NCI-H1694 treated with DMSO at 0.1 percent for 48 hours (cell line): ENCODE measurements at places on chromosomes 2 and 18.

- no peak for DNase-seq
Measured at GRCh38 chr2:37769551-37769950, 98.1 kb upstream of the CDC42EP3 start.

DNA sequence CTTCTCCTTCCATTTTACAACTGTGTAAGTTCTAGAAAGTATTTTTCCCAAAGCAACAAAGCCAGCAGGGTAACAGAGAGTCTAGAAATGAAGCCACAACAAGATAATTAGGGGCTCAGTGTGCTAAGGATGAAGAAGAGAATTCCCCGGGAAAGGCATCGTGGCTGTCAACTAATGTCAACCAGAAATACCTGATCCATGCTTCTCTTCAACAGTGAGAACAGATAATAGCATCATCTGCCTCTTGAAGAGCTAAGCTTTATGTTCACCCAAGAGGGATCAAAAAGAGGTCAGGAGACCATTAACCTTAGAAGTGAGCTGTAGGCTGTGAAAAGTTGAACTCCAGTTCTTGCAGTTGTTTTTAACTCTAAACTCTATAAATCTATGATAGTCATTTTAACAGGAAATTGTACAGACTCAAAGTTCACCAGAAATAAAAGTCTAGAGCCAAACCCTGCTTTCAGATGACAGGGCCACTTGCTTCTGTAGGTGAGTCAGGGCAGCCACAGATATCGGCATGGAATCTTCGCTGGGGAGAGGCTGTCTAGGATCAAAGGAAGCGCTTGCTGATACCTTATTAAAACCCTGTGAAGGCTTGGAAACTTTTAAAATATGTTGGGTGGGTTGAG lies 540.7 kb upstream of the ID2 start:
- DNase-seq, result no peak

GRCh38 chr18:31487246-31488015 lies 10.5 kb upstream of the DSG2 start:
- DNase-seq, result no peak

- no peak for DNase-seq
Measured at GRCh38 chr2:178913049-178913441, 105.8 kb upstream of the TTN start.

- DNase-seq, result no peak
Measured at GRCh38 chr2:142112757-142113221, 18.0 kb downstream of the LRP1B start.

DNA sequence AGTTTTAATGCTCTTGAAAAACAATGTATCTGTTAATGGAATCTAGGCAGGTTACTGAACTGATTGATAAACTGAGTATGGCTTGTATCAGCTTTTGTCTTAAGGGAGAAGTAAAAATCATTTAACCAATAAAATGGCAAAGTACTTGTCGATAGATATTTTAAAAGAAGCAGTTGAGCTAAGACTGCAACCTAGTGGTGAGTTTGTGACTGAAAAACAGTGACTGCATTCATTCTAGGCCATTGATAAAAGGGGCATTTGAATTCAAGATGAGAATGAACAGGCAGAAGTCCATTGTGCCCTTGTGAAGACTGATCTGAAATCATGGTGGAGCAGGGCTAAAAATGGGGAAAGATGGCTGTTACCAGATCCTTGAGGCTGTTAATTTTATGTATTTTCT lies 59.4 kb upstream of the MSTN start:
- peak; percentile 18 for DNase-seq

- peak; percentile 67 for DNase-seq
Measured at GRCh38 chr2:231411831-231412617, 16.5 kb downstream of the B3GNT7 start.

GRCh38 chr18:26185267-26185666 lies 41.0 kb upstream of the TAF4B start:
- DNase-seq, result no peak

DNA sequence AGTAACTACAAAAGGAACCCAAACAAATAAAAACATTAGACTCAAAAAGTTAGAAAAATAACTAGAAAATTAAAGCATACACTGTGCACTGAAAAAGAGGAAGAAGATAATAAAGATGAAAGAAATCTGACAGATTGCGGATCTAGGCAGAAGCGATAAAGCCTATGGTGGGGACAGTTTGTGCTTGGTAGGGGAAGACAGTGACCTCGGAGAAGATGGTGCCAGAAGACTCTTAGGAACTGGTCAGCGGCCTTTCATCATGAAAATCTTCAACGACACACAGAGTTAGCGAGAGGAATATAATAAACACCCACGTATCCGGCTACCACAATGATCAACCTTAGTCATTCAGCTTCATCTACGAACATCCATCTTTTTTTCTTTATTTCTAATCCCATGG lies 180.5 kb downstream of the HDAC4 start:
- DNase-seq, result no peak

GRCh38 chr2:215611609-215612386 lies 175.9 kb upstream of the FN1 start:
- DNase-seq, result no peak

DNA sequence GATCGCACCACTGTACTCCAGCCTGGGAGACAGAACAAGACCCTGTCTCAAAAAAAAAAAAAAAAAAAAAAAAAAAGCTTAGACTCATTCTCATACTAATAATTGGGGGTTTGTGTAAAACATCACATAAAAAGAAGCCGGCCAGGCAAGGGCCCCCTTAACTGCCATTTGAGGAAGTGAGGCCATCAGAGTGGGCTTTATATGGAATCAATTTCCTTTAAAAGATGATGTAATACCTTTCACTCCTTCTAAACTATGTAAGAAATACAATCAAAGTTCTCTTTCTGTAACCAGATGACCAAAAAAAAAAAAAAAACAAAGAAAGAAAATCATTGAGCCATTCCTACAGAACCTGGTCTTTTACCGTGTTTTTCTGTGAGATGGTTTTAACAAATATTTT lies 13.1 kb upstream of the GPR55 start:
- DNase-seq, result no peak

- no peak for DNase-seq
Measured at GRCh38 chr2:100730290-100730868, 89.6 kb upstream of the NPAS2 start.

- DNase-seq, result no peak
Measured at GRCh38 chr2:173755798-173756197, 209.4 kb downstream of the SP3 start.

DNA sequence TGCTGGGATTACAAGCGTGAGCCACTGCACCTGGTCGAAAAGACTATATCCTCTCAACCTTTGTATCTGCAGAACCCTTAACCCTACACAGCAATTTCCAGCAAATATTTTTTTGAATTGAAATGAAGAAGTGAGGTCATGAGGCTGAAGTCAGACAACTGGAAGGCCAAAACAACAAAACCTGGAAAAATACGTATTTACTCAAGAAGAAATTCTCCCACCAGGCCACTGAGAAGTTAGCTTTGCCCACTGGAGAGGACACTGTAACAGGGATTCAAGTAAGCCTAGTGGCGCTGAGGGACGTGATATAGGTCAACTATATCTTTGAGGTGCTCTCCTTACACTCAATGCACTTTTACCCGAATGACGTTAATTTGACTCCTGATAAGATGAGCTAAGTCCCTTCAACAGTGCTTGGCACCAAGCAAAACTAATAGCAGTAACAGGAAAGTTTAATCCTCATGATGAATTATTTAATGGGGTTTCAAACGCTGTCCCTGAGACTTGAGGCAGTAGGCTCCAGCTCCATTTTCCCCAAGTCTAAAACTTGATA lies 1.9 kb downstream of the HDLBP start:
- no peak for DNase-seq

DNA sequence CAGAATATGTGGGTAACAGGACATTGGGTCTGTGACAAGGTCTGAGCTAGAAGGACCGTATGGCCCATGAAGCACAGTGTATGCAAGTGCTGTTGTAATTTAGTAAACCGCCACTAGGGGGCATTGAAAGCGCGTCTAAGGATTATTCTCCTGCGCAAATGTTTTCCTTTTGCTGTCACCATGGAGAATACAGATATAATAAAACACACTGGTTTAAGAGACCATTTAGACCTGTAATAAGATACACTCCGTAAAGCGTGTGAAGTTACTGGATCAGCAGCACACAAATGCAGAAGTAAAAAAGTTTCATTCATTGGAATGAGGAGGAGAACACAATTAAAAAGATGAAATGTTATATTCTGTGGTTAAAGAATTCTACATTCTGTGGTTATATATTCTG lies 272.4 kb downstream of the AGAP1 start:
- peak; percentile 66 for DNase-seq

DNA sequence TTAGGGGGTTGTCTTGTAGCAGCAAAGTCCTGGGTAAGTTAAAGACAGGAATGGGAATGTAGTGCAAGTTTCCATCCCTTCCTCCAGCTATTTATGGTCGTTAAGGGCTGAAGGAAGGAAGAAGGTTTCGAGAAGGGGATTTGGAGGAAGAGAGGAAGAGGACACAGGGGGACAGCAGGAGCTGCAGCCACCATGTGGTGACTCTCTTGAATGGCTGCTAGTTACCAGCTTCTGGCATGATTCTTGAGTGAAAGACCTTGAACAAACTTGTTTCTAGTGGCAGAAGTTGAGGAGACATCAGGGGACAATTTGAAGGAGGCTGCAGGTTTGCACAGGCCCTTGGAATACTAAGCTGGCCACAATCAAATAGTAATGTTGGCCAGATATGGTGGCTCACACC lies 116.6 kb downstream of the MTX2 start:
- no peak for DNase-seq

DNA sequence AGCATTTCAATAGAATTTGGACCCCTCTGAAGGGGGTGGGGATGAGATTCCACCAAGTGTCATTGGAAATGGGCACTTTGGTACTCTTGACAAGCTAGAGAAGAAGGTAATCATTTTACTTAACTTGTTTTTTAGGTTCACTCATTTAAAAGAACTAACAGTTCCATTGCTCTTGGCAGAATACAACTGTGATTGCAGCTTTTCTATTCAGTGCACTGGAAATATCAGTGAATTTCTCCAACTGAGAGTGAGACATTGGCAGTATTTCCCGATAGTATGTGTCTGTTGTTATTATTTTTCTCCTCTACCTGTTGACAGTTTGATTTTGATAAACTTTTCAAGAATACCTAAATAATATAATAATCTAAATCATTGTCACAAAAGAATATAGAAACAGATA lies 1356.7 kb upstream of the NXPH2 start:
- DNase-seq, result no peak

GRCh38 chr2:14418115-14418514 lies 214.4 kb upstream of the LRATD1 start:
- no peak for DNase-seq

- DNase-seq, result no peak
Measured at GRCh38 chr2:196291873-196292800, 120.8 kb upstream of the STK17B start.

DNA sequence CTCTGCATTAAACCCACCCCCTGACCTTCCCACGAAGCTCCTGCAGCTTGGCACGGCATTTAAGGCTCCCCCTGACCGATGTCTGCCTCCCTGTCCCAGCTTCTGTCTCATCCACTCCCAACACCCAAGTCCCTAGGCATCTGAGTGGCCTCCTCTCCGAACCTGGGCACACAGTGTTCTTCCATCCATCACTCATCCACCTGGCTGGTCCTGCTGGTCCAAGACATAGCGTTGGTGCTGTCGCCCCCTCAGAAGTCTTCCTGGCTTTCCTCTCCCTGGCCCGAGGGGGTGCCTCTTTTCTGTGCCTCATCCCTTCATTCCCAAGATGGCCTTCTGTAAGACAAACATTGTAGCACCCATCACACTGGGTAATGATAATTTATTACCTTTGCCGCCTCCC lies 323.6 kb downstream of the GBX2 start:
- no peak for DNase-seq

DNA sequence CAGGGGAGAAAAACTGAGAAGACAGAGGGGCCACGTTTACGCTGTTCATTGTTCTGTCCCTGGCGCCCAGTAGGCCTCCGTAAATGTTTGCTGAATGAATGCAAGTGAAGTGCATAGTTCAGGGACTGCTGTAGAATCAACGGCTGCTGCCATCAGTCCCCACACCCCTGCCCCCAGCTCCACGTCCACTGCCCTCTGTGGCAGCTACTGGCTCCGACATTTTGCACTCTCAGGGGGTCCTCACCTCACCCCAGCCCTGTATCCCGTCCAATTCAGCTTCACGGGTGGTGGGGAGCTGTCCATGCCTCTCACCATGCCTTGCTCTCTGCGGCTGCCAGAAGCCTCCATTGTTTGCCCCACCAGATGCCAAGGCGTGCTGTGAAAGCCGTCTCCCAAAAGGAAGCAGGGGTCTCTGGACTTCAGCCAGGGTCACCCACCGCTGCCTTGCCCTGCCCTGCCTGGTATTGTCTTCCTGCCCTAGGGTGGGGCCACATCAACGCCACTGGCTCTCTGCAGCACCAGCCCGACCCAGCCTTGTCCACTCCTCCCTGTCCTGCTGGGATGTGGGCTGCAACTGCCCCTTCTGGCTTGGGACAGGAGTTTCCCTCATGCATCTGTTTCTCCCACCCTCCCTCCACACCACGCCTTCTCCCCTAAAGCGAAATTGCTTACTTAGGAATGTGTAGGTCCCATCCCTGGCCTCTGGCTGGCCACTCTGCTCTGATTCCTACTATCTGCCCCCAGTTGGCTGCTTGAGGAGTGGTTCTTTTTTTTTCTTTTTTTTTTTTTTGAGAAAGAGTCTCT lies 86.0 kb downstream of the RHOB start:
- DNase-seq, result no peak

GRCh38 chr18:79936641-79937040 lies 14.8 kb downstream of the SLC66A2 start:
- no peak for DNase-seq

DNA sequence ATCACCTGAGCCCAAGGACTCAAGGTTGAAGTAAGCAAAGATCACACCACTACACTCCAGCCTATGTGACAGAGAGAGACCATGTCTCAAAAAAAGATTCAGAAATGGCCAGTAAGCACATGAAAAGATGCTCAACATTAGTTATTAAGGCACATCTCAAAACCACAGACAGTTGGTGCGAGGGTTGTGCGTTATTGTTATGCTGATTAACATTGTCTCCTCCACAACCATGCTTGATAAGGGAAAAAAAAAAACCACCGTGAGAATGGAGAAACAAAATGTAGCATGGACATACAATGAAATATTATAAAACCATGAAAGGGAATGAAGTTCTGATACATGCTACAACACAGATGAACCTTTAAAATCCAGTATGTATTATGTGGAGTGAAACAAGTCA lies 27.3 kb downstream of the MOB4 start:
- no peak for DNase-seq

DNA sequence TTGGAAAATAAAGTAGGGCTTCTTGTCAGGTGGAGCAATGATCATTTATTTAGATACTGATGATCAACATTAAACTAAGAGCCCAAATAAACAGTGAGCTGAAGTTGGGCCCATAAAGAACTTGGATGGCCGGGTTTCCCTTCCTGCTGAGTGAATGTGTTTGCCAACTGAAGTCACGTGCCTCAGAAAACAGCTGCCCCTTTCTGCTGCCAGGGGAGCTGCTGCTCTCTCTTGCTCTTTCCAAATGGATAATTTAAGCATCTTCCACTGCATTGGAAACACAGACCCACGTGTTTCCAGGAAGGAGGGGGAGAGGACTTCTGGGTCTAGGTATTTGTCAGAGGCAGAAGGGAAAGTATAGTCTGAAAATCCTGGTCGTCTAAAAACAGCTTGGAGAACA lies 22.9 kb upstream of the NCKAP5 start:
- DNase-seq, result peak; percentile 90
